Adipose tissue (tissue), 3 donors: ENCODE measurements at places on chromosomes 3 and 15. TPM values are rescaled to one million over a fixed set of nuclear protein-coding genes. Genes with fewer than 3 reads are reported as not detected.

Gene ITIH1
- polyA plus RNA-seq, result 0.37 TPM

Gene ABI3BP
- polyA plus RNA-seq, result 16.4 TPM

Gene CD200
- 25.7 TPM for polyA plus RNA-seq

Gene CTXN2
- 0.05 TPM for polyA plus RNA-seq

Gene TRH
- polyA plus RNA-seq, result 0.18 TPM

Gene GP9
- not detected for polyA plus RNA-seq

Gene TMEM45A
- 18.2 TPM for polyA plus RNA-seq
